ENCODE measurements at places on chromosomes 13 and 19. TPM values are rescaled to one million over a fixed set of nuclear protein-coding genes. Genes with fewer than 3 reads are reported as not detected.

- DNase-seq: peak; percentile 78
Measured at GRCh38 chr19:55088543-55089341, 13.1 kb downstream of the EPS8L1 start.

- DNase-seq: no peak
Measured at GRCh38 chr19:16595097-16595496, 22.9 kb upstream of the SLC35E1 start.

- DNase-seq: no peak
Measured at GRCh38 chr13:78364711-78365110, 238.6 kb downstream of the POU4F1 start.

GRCh38 chr13:27959976-27960361 is 9.1 kb downstream of the CDX2 start:
- DNase-seq: no peak

The URAD gene
- not detected for total RNA-seq

DNA sequence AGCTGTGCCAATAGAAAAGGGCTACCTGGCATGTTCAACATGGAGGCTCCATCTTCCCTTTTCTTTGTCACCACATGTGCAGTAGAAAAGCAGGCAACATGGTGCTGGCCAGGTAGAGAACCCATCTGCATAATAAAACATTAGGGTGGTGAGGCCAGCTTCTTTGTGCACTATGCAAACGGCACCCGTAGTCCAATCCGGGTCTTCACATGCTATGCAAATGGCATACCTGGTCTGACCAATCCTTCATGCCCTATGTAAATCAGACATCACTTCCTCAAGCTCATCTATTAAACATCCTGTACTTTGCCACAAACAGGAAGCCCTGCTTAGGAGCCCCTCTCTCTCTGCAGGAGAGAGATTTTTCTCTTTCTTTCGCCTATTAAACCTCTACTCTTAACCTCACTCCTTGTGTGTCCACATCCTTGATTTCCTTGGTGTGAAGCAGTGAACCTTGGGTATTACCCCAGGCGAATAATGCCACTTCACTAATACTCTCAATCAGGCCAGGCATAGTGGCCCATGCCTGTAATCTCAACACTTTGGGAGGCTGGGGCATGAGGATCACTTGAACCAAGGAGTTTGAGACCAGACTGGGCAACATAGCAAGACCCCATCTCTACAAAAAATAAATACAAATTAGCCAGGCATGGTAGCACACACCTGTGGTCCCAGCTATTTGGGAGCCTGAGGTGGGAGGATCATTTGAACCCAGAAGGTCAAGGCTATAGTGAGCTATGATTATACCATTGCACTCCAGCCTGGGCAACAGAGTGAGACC is 111.3 kb upstream of the MRI1 start:
- no peak for DNase-seq

GRCh38 chr13:98564204-98564603 is 12.7 kb downstream of the STK24 start:
- DNase-seq: no peak

The SMIM17 gene
- total RNA-seq: not detected

DNA sequence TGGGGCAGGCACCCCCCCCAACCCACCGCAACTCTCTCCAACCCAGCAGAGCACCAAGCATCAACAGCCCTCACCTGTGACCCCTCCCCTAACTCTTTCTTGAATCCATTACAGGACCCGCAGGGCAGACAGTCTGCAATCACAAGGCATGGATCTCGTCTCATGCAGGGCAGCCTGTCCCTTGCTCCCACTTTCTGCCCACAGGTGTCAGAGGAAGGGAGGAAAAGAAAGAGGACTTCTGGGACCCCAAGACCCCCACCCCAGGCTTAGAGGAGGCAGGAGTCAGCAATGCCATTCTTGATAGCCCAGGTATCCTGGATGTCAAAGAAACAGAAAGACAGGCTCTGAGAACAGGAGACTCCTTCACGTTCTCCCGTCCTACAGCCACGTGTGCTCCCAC is 47.4 kb upstream of the TUBGCP3 start:
- DNase-seq: no peak

The KLK2 gene
- total RNA-seq: 1.7 TPM

The CYP4F22 gene
- total RNA-seq: not detected

DNA sequence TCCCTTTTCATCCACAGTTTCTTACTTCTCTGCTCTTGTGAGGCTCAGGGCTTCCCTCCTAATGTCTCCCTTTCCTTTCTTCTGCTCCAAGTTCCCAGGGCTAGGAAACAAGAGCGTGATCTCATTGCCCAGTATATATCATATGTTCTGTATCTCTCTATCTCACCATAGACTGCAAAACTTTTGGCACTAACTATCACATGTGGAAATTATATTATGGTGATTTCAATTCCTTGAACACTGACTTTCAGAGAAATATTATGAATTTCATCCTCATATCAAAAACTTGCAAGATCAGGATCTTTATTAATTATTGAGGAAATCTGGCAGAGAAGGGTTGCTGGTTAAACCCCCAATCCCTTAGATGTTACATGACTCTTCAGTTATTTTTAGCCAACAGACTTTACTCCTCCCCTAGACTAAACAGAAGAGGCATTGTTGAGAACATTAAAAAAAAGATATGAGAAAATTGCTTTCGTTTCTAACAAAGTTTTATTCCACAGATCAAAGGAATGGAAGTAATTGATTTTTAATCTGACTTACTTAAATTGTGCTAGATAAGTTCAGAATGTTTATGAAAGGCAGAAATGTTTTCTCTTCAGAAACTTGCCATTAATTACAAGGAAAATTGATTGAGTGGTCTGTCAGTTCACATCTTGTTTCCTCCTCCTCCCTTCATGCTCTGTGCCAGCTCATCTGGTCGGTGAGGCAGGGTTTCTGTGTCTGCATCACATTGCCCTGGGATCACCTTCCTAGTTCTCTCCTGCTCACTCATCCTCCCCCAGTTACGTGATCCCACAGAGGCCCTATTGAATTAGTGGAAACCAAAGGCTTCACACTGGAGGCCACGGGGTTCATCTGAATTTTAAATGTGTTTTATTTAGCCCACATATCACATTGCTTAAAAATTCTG is 378.5 kb downstream of the LMO7 start:
- DNase-seq: no peak

The APC2 gene
- total RNA-seq: 0.15 TPM

DNA sequence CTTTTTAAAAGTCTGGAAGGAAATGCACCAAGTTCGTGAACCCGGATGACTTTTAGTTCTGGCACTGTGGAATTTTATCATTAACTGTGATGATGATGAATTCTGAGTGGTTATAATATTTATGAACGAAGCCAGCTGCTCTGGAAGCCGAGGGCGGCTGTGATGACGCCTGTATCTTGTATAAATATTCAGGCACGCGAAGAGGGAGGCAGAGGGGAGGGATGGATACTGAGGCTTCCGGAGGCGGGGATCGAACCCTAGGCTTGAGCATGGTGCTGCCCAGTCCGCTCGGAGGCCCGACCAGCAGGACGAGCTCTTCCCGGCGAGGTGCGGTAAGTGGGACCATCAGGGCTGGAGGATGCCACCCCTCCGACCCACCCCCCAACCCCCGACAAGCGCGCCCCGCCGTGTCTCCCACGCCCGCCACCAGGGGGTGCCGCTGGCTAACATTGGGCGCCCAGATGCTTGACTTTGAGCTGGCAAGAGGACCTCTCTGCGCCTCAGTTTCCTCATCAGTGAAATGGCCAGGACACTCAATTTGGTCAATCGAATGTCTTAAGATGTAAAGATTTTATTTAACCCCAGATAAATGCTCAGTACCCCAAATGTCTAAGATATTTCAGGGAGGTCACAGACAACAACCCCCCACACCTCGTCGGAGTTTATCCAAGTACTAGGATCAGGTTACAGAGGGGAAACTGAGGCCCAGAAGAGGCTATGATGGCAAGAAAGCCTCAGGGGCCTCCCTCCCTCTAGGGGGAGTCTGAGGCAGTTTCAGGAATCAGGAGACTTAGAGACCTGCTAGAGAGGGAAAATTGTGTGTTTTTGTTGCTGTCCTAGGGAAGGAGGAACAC is 4.5 kb upstream of the RAB3A start:
- DNase-seq: peak; percentile 65

GRCh38 chr19:42247640-42248199 is 5.3 kb upstream of the GSK3A start:
- no peak for DNase-seq

The TUBB4A gene
- 21.9 TPM for total RNA-seq

The IZUMO4 gene
- total RNA-seq: 80.8 TPM

GRCh38 chr19:40717880-40718773 is 1.2 kb downstream of the ITPKC start:
- peak; percentile 33 for DNase-seq

- DNase-seq: no peak
Measured at GRCh38 chr19:2806736-2807378, 12.8 kb upstream of the ZNF554 start.

The ZNF415 gene
- total RNA-seq: 8.2 TPM

The OR10H3 gene
- total RNA-seq: not detected

DNA sequence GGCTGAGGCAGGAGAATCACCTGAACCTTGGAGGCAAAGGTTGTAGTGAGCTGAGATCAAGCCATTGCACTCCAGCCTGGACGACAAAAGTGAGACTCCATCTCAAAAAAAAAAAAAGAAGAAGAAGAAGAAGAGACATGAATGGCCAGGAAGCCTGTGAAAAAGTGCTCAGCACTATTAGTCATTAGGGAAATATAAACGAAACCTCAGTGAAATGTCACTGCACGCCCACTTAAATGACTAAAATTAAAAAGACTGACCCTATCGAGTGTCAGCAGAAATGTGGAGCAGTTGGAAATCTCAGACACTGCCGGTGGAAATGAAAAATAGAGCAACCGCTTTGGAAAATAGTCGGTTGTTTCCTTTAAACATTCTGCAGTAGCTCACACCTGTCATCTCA is 5.5 kb upstream of the TYROBP start:
- peak; percentile 28 for DNase-seq

GRCh38 chr13:38879786-38880185 is 110.8 kb downstream of the STOML3 start:
- DNase-seq: no peak

DNA sequence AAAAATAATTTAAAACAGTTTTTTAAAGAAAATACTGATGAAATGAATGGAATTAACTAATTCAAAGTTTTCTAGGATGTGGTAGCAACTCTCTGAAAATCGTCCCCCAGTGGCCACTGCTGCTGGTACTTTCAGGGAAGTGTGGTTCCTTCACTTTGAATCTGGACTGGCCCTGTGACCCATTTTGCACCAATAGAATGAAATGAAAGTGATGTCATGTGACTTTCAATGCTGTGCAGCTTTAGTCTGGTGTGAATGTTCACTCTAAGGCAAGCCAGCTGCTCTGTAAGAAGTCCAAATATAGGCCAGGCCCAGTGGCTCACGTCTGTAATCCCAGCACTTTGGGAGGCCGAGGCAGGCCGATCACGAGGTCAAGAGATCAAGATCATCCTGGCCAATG is 26.4 kb upstream of the HNRNPA1L2 start:
- DNase-seq: peak; percentile 15

The ICAM1 gene
- total RNA-seq: 10.2 TPM

The ZNF540 gene
- 10.7 TPM for total RNA-seq

The NLRP12 gene
- not detected for total RNA-seq

The ZNF146 gene
- 62.2 TPM for total RNA-seq

The B3GNT8 gene
- 0.27 TPM for total RNA-seq

GRCh38 chr19:54606230-54606629 is 12.8 kb downstream of the LILRA1 start:
- peak; percentile 44 for DNase-seq

The TMEM59L gene
- total RNA-seq: not detected

The WDR88 gene
- total RNA-seq: 0.51 TPM

GRCh38 chr13:45231305-45231704 is 30.5 kb upstream of the KCTD4 start:
- DNase-seq: no peak

GRCh38 chr19:2631213-2631821 is 71.2 kb downstream of the GNG7 start:
- DNase-seq: peak; percentile 69

GRCh38 chr19:41951686-41952172 is 7.4 kb downstream of the RABAC1 start:
- DNase-seq: peak; percentile 88

GRCh38 chr19:12526542-12526941 is 24.7 kb downstream of the ZNF564 start:
- no peak for DNase-seq

- no peak for DNase-seq
Measured at GRCh38 chr13:80680786-80681366, 339.9 kb upstream of the SPRY2 start.

DNA sequence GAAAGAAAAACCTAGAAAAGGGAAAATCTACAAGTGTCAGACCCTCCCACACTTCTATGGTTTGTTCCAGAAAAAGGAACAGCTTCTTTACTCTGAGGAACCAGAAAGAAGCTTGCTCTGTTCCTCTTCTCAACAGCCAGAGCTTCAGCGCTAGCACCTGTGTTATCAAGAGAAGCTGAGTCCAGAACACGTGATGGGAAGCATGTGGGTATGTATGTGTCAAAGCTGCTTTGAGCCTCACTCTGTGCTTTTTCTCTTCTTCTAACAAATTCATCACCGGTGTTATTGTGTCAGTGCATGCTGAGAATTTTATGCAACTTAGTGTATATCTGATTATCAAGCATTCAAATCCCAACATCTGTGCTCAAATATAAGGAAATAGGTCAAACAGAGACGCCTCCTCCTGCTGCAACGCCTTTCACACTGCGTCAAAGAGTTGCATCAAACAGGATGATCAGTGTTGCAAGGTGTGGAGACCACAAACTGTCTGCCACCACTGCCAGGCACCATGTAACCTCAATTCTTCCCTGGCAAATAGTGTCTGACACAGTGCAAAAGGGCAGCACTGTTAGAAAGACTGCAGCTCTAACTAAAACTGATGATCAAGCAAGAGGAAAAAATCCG is 83.9 kb downstream of the LRRC63 start:
- peak; percentile 62 for DNase-seq

DNA sequence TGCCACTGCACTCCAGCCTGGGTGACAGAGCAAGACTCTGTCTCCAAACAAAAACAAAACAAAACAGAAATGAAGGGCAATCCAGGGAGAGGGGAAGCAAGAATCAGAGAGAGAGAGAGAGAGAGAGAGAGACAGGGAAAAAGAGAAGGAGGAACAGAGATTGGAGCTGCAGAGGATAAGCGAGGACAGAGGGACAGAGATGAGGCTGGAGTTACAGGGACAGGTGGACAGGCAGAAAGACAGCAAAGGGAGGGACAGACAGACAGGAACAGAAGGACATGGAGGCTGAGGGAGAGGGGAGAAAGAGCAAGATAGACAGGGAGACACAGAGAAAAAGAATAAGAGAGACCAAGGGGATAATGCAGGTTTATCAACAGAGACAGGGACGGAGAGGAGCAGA is 1.3 kb upstream of the CRX start:
- DNase-seq: no peak

- DNase-seq: peak; percentile 90
Measured at GRCh38 chr19:50896591-50897190, 14.5 kb downstream of the KLK4 start.

GRCh38 chr13:36061621-36062020 is 69.6 kb downstream of the DCLK1 start:
- DNase-seq: no peak

The C13orf46 gene
- total RNA-seq: 4.8 TPM

- DNase-seq: no peak
Measured at GRCh38 chr19:29293736-29294342, 80.9 kb upstream of the UQCRFS1 start.

The ZNF333 gene
- 36.9 TPM for total RNA-seq

GRCh38 chr19:5050905-5051304 is 82.0 kb downstream of the KDM4B start:
- DNase-seq: no peak

All from B cell (primary cell).